MCF 10A (cell line): ENCODE measurements at places on chromosomes 6 and 20. TPM values are rescaled to one million over a fixed set of nuclear protein-coding genes. Genes with fewer than 3 reads are reported as not detected.

GRCh38 chr6:125751334-125751916, 2.0 kb downstream of the HEY2 start:
- DNase-seq = no peak

GRCh38 chr6:99736302-99736701, 129.7 kb downstream of the PRDM13 start:
- DNase-seq = peak; percentile 46

GRCh38 chr6:30554962-30555815, 1.1 kb downstream of the GNL1 start:
- DNase-seq = no peak

DNA sequence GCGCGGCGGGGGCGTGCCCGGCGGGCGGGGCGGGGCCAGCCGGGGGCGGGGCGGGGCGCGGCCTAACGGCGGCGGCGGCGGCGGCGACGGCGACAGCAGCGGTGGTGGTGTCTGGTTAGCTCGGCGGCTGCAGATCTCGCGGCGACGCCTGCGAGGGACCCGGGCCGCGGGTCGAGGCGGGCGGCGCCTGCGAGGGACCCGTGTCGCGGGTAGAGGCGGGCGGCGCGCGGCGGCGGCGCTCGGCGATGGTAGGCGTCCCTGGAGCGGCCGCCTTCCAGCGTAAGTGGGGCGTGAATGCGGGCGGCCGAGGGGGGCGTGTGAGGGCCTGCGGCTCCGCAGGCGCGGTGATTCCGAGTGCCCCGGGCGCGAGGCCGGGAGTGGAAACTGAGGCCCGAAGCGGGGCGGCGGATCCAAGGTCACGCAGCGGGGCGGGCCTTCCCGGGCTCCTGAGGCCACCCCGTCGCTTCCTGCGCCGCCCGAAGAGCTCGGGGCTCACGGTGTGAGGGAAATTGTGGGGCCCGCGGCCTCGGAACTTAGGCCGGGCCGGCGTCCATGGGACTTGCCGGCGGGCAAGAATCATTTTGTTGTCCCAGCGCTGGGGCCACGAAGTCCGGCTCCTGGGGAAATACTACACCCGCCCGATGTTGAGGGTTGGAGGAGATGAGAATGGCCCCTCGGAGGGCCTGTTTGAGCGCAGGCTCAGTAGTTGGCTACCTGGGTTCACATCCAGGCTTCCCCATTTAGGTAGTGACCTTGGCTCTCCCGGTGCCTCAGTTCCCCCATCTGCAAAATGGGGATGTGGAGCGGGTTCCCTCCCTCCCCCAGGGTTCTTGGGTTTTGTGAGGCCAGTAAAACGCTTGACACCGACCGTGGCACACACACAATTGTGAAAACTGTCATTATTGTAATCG, at the start of gene CBFA2T2:
Gene CBFA2T2, plus strand, starts transcription at position 74 of the 911 bp plus-strand sequence. Its CDS starts 172 bp downstream, at position 246.
- DNase-seq = peak; percentile 54

- no peak for DNase-seq
Measured at GRCh38 chr6:131231891-131232290, 96.6 kb downstream of the AKAP7 start.

DNA sequence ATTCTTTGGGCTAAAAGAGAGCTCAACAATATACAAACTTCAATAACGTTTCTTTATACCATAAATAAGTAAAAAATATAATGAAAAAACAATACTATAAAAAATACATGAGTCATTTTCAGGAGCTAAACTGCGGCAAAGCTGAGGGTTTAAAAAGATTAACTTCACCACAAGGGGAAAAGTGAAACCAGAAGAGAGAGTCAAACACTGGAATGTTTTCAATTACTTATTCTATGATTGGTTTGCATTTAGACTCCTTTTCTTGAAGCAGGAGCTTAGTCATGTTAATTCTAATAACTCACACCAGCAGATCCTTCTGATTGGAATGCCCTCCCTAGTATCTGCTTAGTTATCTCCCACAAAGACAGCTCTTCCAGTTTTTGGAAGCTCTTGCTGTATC, 627.3 kb downstream of the UTRN start:
- DNase-seq = peak; percentile 29

GRCh38 chr6:43097098-43097489, 21.0 kb downstream of the PTK7 start:
- no peak for DNase-seq

GRCh38 chr6:150925590-150925928, 60.1 kb downstream of the MTHFD1L start:
- no peak for DNase-seq

DNA sequence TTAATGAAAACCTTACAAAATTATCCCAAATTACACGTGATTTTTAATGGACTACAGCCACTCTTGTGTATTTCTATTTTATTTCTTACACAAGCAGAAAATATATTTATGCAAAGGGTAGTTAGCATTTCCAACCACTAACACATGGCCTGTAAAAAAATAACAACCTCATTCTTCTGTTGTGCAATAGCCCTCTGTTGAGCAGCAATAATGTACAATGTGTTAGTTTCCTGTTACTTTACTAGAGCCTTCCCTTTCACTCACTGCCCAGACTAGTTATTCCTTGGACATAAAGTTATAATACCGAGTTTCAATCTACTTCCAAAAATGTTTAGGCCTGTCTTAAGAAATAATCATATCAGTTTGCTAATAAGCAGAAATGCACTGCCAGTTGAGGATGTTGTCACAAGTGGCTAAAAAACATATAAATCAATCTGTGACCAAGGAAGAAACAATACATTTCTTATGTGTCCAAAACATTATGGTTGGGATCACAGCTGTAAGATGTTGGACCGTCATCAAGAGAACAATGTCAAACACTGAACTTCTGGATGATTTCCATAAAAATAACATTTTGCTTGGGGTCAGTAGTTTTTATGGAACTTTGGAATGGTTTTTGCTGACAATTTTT, 73.6 kb upstream of the RNF146 start:
- peak; percentile 14 for DNase-seq

NCOA5 gene
- 26.0 and 31.2 TPM in 2 replicates for total RNA-seq

- no peak for DNase-seq
Measured at GRCh38 chr6:13120483-13121482, 207.6 kb downstream of the TBC1D7 start.

ABHD16B gene
- not detected in 2 replicates for total RNA-seq

DNA sequence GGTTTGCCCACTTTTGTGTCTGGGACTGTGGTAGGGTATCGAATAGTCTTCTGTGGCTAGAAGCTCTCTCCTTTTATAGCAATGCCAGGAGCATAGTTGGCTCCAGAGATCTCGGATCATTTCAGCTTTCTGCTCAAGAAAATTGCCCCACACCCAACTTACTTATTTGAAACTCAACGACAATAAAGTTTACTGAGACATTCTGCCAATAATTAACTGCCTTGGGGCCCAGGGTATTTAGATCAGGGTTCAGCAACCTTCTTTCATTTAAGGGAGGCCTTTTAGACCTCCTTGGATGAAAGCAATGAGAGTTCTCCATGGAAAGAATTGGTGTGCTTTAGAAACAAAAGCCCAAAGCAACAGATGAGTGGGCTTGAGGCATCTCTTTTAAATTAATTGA, 53.8 kb upstream of the GMPR start:
- no peak for DNase-seq

GRCh38 chr6:106426250-106426970, 65.9 kb downstream of the CRYBG1 start:
- DNase-seq = no peak

GRCh38 chr20:40225596-40225995, 463.4 kb downstream of the MAFB start:
- DNase-seq = no peak
